ENCODE measurements at places on chromosomes 3 and 15.
A peak's percentile ranks its signal among the peaks of the same experiment; 100 is the strongest.

DNA sequence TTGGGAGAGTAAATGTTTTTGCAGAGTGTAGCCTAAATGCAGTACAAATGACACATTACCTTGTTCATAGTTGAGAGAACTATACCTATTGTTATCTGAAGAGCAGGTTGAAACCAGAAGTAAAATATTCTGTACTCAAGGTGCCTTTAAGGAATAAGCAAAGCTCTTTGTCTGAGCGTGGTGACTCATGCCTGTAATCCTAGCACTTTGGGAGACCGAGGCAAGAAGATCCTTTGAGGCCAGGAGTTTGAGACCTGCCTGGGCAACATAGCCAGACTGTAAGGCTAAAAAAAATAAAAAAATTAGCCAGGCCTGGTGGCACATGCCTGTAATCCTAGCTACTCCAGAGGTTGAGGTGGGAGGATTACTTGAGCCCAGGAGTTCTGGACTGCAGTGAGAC, 2.2 kb upstream of the RNF13 start:
- DNase-seq = no peak

- DNase-seq = no peak
Measured at GRCh38 chr3:1578124-1578806, 485.4 kb downstream of the CNTN6 start.

- no peak for DNase-seq
Measured at GRCh38 chr3:113620091-113620490, 76.4 kb downstream of the USF3 start.

DNA sequence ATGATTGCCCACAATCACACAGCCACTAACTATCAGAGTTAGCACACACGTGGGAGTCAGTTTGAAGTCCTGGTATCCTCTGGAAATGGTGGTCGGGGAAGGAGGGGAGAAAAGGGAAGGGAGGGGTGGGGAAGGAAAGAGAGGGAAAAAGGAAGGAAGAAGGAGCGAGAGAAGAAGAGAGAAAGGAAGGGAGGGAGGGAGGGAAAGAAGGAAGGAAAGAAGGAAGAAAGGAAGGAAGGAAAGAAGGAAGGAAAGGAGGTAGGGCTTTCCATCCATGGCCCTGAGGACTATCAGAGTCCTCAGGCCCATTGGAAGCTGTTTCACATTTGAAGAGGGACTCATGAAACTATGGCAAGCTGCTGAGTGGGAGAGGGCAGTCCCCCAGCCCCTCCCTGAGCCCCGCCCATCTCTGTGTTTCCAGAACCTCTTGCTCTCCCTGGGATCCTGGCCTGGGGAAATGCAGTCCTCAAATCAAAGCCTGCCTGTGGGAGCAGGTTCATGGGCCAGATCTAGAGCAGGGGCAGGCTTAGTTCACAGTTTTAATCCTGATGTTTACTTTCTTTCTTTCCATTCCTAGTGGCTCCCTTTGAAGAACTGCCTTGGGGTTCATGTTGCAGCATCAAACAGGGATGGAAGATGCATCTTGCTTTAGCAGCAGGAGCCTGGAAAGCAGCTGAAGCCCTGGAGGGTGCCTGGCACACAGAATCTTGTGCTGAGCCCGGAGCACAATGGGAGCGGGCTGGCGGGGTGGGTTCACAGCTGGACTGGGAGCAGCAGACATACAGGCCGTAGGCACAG, 66.1 kb upstream of the GLCE start:
- DNase-seq = no peak

DNA sequence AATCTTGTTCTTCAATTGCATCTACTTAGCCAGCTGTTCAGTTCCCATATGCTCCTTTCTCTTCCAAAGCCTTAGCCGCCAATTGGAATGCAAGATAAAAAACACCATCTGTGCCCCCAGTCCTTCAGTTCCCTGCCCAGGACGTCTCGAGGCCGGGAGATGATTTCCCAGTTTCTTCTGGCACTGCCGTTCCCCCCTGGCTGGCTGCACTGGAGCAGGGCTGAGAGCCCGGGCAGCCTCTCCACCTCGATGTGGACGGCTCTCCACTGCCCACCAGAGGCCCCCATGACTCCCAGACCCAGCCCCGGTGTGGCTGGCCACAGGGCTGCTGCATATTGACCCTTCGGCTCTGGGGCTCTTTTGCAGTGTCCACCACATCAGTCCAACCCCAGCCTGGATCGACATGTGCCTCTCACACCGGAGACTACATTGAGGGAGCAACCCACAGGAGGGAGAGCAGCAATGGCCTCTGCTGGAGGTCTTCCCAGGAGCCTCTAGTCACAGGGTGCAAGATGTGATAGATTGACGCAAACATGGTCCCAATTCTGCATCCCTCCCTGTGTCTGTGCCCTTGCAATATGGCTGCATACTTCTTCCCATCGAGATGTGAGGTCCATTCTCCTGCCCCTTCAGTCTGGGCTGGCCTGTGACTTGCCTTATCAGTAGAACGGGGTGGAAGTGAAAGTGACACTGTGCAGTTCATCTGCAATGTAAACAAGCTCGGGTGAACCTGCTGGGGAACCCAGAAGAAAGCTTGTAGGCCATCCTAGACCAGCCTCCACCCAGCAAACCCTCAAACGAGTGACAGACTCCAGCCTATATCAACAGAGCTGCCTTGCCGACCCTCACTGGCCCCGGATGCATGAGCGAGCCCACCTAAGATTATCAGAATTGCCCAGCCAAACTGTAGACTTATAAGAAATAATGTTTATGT, 52.3 kb upstream of the PRR20G start:
- DNase-seq = no peak

GRCh38 chr3:16927485-16927884, 42.7 kb downstream of the PLCL2 start:
- DNase-seq = no peak

DNA sequence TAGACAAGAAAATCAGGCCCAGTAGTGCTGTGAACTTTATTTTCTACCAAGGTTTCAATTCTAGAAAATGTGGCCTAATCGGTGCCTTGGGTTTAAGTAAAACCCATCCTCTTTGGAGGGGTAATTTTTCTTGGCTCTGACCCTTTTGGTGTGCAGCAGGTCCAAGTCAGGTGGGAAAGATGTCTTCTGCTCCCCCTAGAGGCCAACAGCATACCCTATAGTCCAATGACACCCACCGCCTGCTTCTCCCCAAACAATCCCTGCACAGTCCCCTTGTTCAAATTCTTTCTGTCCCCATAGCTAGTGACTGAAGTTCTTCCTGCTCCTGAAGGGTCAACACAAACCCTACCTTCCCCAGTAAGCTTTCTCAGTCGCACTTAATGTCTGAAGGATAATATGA, 261.8 kb upstream of the GOLGA6L4 start:
- DNase-seq = no peak

GRCh38 chr15:77720655-77721054, 87.9 kb upstream of the LINGO1 start:
- DNase-seq = peak; percentile 8

DNA sequence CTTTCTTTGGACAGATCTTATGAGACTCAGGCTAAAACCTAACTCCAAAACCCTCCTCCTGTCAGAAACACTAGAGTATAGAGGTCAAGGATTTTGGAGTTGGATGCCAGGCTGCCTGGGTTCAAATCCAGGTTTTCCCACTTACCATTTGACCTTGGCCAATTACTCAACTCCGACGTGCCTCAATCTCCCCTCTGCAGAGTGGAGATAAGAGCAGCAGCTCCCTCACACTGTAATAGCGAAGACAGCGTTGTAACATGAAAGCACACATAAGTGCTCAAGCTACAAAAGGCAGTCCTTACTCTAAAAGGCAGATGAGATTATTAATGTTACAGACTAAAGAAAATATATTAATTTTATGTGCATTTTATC, 90.1 kb downstream of the IGF2BP2 start:
- DNase-seq = no peak

DNA sequence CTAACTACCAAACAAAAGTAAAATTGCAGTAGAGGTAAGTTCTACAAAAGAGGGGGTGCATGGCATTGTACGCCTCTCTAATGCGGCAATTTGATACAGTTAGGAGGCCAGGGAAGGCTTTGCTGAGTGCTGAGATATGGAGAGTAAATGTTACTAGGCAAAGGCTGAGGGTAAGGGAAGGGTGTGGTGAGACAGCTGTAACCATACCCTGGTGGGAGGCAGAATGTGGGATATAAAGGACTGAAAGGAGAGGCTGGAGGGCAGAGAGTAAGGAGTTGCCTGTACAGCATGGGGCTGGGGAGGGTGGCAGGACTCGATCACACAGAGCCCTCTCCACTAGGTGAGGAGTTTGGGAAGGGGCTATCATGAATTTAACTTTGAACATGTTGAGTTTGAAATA, 106.3 kb downstream of the PDCD6IP start:
- no peak for DNase-seq

DNA sequence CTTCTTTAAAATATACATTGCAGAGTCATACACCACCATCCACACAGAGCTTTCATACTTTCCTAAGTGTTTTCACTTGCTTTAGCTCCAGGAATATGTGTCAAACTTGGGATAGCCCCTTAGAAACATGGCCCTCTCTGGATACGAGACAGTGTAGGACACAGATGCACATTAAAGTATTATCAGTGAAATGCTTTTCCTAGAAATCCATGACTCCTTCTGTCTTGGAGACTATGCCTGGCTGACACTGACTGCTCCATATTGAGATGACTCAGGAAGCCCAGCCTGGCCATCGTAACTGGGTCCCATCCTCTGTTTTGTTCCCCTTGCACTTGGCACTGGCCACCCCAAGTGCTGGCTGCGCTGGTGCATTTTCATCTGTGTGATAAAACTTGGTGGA, 204.8 kb downstream of the PDZRN3 start:
- DNase-seq = peak; percentile 49

DNA sequence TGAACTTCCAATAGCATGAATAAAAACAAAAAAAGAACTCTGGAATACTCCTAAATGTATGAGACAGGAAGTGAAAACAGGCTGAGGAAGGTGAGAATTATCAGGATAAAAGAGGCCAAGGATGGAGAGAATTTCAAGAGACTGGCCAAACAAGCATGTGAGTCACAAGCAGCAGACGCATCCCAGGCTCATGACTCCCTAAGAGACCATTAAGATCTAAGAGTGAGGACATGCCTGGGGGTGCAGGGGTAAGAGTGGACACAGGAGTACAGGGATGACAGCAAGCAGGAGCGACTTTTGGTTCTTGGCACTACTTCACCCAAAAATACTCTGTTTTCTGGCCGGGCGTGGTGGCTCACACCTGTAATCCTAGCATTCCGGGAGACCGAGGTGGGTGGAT, 7.1 kb downstream of the SCAMP2 start:
- peak; percentile 65 for DNase-seq

DNA sequence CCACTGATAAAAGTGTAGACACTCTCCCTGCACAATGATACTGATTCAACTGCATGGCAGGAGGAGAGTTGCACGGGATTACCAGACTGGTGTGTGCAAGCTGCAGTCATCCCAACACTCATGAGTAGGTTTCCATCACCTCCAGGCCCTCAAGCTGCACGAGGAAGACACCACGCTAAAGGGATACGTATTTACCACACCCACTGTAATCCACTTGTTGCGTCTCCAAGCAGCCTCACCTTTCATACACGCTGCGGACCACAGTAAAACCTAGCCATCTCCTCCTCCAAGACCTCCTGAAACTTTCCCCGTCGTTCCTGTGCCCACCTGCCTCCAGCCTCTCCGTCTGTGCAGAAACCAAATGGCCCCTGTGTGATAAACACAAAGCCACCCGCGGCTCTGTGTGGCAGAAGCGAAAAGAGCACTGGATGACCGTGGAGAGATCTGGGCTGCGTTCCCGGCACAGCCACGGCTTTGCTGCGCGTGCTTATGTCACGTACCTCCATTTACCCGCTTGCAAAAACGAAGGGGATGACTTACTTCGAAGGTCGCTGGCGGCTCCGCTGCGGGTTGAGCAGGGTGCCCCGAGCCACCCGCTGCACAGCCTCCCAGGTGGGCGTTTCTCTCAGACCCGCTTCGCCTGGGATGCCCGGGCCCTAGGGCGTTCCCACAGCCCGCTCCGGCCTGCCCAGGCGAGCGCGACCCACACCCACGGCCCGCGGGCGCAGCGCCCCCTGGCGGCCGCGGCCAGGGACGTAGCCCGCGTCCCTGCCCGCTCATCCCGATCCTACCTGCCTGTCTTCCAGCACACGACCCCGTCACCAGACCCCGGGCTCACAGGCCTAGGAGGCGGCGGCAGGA, 643 bp downstream of the ABCC5 start:
- peak; percentile 69 for DNase-seq

GRCh38 chr3:131501949-131502348, 822 bp downstream of the MRPL3 start:
- DNase-seq = peak; percentile 1

DNA sequence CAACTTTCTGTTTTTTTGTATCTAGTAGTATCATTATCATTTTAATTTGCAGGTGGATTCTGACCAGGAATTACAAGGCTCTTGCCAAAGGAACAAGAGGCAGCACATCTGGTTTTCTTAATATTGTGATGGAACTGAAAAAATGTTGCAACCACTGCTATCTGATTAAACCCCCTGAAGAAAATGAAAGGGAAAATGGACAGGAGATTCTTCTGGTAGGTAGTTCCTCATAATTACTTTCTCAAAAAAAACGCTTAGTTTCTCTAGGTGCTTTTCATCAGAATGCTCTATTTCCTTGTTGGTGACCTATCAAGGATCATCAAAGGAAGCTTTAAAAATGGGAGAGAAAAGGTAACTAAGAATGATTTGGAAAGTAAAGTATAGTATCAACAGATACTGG, 71.6 kb downstream of the CHD2 start:
- DNase-seq = no peak

DNA sequence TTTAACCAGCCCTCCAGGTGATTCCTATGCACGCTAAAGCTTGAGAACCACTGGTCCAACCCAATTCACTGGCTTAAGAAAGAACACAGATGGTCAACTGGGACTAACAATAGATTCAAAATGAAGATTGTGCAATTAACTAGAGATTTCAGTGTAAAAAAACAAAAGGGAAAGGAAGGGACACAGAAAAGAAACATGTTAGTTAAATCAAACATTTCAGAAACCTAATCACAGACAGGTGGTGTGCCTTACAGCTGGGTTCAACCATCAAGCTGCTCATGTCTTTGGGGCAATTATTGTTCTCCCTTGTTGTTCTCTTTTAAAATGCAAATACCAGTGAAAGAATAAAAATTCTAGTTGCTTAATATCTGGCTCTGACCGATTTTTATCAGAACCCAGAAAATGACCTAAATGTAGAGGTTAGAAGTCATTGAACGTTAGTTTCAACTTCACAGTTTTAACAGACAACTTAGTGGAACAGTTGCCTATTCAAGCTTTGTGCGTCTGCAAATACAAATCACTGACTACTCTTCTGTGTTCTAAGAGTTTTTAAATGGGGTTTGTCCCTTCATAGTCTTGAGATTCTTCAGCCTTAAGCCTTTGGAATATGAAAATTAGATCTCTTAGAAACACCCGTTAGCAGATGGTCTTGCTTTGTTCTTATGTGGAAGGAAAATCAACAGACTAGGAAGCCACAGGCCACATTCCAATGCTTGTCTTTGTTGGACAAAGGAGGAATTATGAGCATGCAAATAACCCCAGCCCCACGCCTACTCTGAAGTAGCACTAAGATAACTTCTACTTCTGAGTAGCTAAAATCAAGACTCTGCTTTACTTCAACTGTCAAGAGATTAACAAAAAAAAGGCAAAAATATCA, 223.4 kb downstream of the ATP8B4 start:
- DNase-seq = no peak

DNA sequence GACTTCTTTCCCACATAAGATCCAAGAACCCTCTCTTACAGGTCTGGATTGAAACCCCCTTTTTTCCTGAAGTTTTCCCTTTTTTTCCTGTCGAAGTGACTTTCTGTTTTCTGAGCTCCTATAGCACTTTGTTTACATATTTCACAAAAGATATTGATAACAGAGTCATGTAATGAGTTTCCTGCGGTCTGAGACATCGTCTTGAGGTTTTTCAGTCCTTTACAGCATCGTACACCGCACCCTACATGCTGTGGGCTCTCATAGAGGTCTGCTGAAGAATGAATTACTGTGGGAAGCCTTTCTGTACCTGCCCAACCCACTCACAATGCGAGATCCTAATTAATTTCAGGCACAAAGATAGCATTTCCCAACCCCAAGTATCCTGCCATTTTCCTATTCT, 53.1 kb downstream of the MCF2L2 start:
- no peak for DNase-seq
